ENCODE measurements at places on chromosomes 2 and 18.

DNA sequence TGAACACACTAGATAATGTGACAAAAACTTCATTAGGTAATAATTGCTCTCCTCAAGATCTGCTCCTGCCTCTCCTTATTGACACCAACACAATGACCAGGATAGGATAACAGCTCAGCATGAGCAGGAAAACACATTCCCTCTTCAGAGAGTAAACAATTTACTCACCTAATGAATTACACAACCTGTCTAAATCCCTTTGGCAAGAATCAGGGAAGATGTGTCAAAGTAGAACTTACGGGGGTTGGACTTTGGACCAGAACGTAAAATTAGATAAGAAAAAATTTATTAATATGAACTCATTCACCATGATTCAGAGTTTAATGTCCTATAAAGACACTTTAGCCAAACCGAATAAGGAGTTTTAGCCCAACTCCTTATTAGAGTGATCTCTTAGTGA is 512.2 kb downstream of the SATB2 start:
- DNase-seq = no peak

DNA sequence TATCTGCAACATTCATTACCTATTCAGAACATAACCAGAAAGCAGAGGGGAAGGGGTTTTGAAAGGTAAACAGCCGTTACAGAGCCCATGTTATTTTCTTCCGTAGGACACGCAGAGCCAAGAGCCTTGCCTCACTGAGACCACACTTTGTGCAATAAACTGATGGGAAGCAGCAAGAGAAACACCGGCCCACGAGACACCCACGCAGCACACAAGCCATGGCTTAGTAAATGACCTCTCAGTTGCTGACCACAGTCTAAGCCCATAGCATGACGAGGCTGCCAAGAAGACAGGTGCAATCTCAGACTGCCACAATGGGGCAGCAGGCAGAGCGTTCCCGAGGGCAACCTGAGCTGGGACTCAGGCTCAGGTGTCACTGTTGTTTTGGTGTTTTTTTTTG is 59.6 kb downstream of the CABYR start:
- peak; percentile 26 for DNase-seq

GRCh38 chr2:105754994-105755393 is 10.3 kb downstream of the NCK2 start:
- DNase-seq = no peak

DNA sequence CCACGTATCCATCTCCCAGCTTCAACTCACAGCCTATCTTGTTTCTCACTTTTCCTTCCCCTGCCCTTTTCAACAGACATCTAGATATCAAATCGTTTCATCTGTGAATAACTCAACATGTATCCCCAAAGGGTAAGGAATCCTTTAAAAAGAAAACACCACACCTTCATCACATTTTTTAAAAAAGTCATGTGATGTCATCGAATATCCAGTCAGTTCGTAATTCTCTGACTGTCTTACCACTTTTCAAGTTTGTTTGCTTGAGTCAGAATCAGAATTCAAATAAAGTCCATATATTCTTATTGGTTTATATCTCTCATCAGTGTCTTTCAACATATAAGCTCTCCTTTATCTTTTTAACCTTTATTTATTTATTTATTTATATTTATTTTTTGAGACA is 5.4 kb upstream of the LONRF2 start:
- DNase-seq = no peak

DNA sequence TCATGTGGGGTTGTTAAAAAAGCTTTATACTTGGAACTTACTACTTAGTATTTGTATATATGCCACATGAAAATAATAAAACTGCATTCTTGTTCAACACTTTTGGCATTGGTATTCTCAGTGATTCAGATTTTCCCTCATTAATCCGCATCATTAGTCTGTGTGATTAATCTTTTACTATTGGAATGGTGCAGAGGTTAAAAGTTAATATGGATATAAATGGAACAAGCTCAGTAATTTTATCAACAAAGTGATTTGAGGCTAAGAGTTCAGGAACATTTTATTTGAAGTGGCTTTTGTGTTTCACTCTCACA is 45.4 kb upstream of the REG3G start:
- no peak for DNase-seq

GRCh38 chr2:9020267-9020666 is 16.8 kb upstream of the MBOAT2 start:
- DNase-seq = no peak

DNA sequence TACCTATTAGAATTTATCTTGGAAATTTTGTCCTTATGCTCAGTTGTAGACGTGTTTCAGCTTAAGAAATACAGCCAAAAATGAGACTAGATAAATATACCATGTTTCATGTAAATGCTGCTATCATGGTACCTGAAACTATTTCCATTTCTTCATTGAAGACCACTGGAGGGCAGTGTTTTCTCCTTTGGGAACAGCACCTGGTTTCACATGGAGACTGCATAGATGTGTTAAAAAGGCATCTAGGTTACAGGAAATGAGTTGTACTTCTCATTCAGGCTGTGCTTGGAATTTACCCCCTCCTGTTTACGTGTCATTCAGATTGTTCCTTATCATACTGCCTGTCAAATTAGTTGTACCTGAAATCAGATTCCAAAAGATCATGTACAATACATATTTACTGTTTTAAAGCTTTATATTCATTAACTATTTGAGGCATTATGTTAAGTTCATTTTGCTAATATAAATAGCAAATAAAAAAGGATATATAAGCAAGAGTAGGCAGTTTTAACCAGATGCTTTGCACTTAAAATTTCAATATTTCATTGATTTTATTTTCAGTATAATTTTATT is 57.3 kb upstream of the PSMD14 start:
- DNase-seq = peak; percentile 70

DNA sequence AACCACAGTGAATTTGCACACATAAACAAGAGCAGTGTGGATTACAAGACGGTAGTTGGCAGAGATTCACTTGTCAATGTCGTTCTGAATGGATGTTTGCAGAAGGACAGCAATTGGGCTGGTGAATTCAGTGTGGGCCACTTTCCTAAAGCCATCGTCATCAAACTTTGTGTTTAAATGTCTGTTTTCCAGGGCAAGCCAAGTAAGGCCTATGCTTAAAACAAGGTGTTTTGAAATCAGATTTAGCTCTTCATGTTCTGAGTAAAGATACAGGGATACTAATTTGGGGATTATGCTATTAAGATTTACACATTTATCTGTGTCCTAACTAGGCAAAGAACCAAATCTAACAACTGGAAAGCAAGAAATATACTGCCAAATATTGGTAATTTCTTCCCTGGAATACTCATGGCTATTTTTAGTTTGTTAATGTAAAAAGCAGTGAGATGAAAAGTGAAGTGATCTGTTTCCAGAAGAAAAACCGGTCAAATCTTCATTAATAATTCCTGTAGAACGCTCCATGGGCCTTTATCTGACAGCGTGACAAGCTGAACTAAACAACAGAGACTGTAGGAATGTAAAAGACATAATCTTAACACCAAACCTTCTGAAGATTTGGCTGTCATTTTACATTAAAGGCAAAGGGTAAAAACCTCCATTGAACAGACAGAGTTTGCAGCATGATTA is 175.7 kb downstream of the ICOS start:
- no peak for DNase-seq

GRCh38 chr18:77053616-77054287 is 78.8 kb downstream of the MBP start:
- no peak for DNase-seq

- no peak for DNase-seq
Observed at GRCh38 chr18:40532046-40532445, 1423.0 kb upstream of the PIK3C3 start.

DNA sequence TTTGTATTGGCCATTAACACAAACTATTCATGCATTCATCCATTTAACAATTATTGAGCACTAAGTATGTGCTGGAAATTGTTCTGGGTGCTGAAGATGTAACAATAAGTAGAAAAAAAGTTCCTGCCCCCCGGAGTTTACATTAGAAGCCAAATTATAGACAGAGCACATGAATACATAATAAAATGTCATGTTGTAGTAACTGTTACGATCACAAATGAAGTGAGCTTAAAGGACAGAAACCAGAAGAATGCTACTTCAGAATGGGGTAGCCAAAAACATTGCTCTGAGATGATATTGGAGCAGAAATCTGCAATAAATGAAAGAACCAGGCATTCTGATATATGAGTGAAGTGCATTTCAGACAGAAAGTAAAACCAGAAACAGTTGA is 256.0 kb upstream of the SETBP1 start:
- no peak for DNase-seq

DNA sequence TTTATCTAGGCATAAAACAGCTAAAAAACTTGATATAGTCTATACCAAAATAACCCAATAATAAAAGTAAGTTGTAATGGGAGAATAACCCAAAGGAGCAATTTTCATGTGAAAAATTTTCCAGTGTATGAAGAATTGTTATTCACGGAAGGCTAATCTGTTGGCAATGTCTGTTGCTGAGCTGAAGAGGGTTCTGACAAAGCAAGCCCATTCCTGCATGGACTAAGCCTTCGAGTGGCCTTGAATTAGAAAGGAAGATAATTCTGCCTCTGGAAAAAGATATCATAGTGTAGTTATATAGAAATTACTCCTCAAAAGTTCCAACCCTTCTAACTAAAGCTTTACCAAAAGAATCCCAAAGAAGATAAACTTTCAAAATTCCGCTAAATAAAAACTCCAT is 101.5 kb downstream of the MAP2 start:
- no peak for DNase-seq

- peak; percentile 6 for DNase-seq
Observed at GRCh38 chr2:80238692-80239469, 65.7 kb downstream of the LRRTM1 start.

DNA sequence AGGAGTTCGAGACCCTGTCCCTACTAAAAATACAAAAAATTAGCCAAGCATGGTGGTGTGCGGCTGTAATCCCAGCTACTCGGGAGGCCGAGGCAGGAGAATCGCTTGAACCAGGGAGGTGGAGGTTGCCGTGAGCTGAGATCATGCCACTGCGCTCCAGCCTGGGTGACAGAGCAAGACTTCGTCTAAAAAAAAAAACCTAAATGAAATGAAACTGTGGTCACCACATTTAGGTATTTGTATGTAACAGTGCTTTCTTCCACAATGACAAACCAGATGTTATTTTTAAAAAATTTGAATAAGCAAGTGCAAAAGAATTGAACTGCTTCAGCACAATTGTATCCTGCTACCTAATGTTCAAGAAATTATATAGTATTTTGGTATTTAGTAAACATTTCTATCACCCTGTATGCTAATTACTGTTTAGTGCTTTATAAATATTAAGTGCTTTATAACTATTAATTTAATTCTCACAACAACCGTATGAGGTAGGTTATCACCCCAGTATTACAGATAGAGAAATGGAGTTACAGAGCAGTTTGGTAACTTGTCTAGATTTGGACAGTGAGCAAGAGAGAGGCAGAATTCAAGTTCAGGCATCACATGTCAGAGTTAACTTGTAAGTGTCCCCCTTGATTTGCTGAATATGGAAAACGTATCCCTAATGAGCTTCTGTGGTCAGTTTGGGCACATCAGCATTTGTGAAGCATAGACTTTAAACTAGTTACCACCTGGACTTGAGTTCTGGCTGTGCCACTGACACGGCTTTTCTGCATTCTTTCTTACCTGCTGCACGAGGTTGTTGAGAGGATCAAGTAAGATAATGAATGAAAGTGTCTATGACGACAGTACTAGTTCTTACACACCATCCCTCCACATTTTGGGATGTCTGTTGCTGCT is 14.4 kb downstream of the PHLPP1 start:
- DNase-seq = no peak

DNA sequence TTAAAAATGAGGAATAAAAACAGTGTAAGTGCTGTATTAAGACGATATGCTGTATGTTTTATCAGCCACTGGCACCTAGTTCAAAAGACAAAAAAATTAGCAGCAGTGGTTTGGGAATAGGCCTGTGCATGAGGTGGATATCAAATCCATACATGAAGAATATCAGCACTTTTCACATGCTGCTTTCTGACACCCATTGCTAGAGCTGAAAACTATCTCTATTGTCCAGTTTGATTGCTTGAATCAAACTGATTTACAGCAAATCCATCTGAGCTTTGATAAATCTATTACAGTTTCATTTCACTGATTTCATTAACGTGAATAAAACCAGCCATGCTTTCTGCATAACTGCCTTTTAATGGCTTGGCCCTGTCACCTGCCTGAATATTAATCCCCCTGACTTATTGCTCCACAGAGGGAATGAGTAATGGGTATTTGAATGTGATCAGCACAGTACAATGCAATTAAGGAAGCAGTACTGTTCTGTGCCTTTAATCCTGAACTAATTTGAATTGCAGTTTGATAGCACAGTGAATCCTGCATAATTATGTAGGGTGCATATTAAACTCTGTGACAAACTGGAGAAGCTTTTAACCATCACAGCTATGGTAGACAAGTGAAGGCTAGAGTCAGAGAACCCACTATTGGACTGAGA is 154.0 kb downstream of the GPD2 start:
- DNase-seq = no peak

- DNase-seq = no peak
Observed at GRCh38 chr2:158099716-158100115, 2.0 kb upstream of the UPP2 start.

- no peak for DNase-seq
Observed at GRCh38 chr2:36658277-36658748, 38.2 kb upstream of the VIT start.

GRCh38 chr2:217838409-217838831 is 164.4 kb downstream of the TNS1 start:
- DNase-seq = peak; percentile 22

DNA sequence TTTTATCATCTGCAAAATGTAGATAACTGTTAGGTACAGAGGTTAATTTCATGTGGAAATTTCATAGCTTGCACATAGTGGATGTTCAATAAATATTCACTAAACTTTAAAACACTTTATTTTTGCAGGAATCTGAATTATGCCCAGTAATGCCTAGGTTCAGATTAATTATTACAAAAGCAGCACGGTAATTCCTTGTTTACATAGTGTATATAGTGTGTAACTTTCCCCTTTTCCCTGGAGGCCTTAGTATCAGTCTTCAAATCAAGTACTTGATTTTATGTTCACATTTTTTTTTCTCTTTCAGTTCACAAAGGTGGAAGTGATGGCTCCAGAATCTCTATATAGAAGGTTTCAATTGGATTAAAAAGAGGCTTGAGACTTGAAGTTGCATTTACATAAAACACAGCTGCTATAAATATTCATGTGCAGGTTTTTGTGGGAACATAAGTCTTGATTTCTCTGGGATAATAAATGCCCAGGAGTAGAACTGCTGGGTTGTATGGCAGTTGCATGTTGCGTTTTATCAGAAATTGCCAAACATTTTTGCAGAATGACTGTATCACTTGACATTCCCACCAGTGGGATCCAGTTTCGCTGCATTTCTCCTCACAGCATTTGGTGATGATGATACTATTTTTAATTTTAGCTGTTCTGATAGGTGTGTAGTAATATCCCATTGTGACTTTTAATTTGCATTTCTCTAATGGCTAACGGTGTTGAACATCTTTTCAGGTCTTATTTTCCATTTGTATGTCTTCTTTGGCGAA is 27.6 kb upstream of the LGALSL start:
- DNase-seq = no peak

DNA sequence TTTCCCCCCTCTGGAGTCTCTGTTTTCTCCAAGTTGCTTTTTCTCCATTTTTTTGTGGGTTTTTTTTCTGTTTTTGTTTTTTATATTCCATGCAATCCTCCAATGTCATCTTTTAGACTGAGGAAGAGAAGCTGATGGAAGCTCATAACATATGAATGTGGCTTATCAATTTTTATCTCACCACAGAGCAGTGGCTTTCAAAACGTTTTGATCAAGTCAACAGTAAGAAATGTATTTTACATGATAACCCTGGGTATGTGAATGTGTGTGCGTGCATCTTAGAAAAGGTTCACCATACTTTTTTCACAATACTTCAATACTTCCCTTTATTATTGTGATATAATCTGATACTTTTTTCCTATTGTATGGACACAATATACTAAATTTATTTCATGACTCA is 64.6 kb upstream of the CDCA7 start:
- no peak for DNase-seq

- DNase-seq = no peak
Observed at GRCh38 chr2:43044093-43044681, 182.2 kb downstream of the ZFP36L2 start.

Measured in cerebellar cortex (tissue), 1 donor.